Gastrocnemius medialis (tissue), 4 donors: ENCODE measurements at places on chromosomes 2 and 18. TPM values are rescaled to one million over a fixed set of nuclear protein-coding genes. Genes with fewer than 3 reads are reported as not detected.

DNA sequence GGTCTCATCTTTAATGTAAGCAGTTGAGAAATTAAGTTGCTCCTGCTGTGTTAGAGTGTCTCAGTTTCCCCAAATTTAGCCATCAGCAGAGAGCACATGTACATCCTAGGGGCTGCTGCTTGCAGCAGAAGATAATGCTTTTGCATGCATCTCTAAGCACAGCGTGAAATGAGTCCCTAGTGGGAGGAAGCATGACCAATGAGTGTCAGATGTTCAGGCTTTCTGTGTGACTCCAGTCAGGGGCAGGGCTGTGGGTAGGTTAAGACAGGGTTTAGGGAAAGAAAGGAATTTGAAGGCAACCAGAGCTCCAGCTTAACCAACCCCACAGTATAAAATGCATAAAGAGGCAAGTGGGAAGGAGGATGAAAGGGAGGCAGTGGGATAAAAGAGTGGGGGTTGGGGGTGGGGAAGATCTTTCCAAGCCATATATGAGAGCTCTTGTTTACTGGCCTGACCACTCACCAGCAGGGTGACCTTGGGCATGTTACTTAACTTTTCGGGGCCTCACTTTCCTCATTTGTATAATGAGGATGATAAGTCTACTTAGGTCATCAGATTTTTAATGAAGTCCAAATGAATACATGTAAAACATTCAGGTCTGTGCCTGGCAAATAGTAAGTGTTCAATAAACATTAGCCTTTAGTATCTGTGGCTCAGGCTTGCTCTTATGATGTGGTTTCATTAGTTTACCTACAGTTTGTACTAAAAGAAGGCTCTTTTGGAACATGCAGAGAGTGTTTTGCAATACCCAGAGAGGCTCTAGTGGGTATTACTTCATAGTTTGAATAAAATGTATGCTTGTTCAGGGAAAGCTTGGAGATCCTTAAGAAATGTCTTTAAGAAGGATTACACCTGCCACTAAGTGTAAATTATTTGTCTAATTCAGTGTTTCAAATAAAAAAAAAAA is 42.7 kb upstream of the PELI1 start:
- H3K27ac ChIP-seq = no peak overlapping the region
- no peaks in the 10 kb centered on the region for H3K27me3 ChIP-seq
- H3K4me1 ChIP-seq = no peaks in the 10 kb centered on the region

SERPINB12 gene
- not detected for total RNA-seq

IL1R1 gene
- total RNA-seq = 20.5 TPM

TMEM37 gene
- total RNA-seq = 0.49 TPM

DNA sequence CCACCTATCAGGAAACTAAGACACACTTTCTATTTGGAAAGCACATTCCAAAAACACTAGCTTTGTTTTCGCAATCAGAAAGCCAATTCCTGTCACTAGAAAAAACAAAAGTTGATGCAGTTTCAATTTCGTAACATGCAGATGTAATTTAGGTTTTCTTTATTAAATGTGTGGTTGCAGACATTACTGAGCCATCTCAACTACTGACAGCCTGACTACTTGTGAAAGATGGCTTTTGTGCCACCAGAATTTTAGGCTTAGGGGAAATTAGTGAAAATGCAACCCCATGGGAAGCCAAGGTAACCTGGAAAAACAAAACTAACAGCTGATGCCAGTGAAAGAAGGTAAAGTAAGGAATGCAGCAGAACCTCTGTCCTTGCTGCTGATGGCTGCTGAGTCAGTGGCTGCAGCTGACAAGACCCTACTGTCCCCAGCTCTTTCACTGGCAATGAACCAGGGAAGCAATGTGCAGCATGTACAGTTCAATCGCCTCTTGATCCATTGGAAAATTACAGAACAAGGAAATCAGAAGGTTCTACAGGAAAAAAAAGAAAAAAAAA is 34.9 kb downstream of the FEZ2 start:
- no peak for DNase-seq
- no peaks in the 10 kb centered on the region for H3K27me3 ChIP-seq
- peaks cover 32% of the 10 kb centered on the region for H3K4me1 ChIP-seq
- H3K4me3 ChIP-seq = no peak overlapping the region
- peak overlapping the region; percentile 3 for H3K27ac ChIP-seq
- H3K36me3 ChIP-seq = peaks cover 15% of the 10 kb centered on the region
